Occipital lobe (tissue), 3 donors: ENCODE measurements at places on chromosomes 16 and 17.
A peak's percentile ranks its signal among the peaks of the same experiment; 100 is the strongest.

DNA sequence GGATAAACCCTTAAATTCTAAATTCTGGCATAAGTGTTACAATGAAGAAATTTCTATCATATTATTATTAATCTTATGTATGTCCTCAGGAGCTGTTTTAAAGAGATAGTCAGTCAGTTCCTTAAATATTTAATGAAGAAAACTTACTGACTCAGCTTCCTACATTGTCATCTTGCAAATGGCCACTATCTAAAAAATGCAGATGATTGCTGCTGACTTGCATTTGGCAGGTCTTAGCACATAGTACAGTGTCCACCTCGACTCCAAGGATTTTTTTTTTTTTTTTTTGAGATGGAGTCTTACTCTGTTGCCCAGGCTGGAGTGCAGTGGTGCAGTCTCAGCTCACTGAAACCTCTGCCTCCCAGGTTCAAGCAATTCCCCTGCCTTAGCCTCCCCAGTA is 55.1 kb upstream of the CORO6 start:
- DNase-seq = no peak

DNA sequence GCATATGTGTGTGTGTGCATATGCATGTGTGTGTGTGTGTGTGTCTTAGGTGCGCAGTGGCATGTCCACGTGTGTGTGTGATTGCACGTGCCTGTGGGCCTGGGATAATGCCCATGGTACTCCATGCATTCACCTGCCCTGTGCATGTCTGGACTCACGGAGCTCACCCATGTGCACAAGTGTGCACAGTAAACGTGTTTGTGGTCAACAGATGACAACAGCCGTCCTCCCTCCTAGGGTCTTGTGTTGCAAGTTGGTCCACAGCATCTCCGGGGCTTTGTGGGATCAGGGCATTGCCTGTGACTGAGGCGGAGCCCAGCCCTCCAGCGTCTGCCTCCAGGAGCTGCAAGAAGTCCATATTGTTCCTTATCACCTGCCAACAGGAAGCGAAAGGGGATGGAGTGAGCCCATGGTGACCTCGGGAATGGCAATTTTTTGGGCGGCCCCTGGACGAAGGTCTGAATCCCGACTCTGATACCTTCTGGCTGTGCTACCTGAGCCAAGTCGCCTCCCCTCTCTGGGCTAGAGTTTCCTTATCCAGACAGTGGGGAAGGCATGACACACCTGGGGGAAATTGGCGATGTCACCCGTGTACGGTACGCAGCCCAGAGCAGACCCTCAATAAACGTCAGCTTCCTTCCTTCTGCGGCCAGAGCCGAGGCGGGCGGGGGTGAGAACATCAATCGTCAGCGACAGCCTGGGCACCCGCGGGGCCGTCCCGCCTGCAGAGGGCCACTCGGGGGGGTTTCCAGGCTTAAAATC is 47.6 kb downstream of the IL21R start:
- DNase-seq = no peak

DNA sequence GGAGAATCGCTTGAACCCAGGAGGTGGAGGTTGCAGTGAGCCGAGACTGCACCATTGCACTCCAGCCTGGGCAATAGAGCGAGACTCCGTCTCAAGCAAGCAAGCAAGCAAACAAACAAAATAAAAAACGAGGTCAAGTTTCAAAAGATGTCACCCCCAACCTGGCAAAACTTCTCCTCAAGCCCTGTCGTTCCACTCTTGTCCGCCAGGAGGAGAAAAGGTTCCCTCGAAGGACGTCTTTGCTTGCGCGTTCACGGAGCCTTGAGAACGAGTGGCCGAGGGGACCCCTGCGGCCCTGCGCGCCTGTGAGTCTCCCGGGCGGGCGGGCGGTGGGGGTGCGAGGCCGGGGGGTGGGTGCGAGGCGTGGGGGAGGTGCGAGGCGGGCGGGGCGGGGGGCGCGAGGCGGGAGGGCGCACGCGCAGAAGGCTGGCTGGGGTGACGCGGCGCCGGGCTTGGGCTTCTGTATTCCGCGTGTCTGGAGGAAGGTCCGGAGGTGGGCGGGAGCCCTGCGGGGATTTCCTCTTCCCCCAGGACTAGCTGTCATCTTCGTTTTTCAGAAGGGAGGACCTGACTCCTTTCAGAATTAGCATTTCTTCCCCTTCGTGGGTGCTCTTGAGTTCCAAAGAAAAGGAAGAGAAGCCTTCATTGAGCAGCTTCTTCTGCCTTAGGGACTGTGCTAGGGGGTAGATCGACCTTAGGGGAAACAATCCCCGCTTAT is 3.7 kb downstream of the SLC52A1 start:
- peak; percentile 52 for DNase-seq

DNA sequence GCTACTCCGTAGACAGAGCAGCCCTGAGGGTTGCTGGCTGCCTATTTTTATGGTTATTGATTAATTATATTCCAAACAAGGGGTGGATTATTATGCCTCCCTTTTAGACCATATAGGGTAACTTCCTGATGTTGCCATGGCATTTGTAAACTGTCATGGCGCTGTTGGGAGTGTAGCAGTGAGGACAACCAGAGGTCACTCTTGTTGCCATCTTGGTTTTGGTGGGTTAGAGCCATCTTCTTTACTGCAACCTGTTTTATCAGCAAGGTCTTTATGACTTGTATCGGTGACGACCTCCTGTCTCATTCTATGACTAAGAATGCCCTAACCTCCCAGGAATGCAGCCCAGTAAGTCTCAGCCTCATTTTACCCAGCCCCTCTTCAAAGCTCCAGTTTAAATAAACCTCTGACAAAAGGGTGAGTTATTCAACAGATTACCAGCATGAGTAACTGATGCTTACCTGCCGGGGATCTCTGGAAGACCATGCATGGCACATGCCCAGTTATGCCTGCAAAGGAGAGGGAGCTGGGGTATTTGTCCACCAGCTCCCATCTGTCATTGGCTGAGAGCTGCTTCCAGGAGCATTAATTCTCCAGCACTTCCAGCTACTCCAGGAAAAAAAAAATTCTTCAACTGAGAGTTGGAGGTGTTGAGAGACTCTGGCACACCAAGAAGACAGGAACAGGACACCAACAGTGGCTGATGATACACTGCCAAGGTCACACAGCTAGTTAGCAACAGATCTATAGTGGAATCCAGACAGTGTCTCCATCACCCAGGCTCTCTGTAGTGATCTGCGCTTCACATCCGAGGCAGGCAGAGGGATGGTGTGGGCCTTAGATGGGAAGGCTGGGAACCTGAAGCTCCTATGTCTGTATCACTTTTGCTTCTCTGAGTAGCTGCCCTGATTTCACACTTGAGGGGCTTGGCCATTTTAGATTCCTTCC is 36.6 kb upstream of the IL21R start:
- no peak for DNase-seq

DNA sequence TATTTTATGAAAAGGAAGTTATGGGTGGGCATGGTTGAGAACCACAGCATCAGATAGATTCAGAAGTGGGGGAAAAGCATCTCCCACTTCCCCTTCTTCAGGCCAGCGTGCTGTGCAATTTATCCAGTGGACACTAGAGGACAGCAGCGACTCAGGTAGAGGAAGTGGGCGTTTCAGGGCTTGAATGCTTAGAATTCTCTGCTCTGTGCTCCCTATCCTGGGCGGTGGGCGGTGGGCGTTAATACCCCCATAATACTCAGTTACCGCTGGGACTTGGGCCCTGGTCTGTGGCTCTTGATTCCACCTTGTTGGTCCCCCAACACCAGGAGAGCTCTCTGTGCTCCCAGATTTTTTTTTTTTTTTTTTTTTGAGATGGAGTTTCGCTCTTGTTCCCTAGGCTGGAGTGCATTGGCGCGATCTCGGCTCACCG is 3.7 kb upstream of the LYZL6 start:
- DNase-seq = no peak

GRCh38 chr16:81784072-81784795 is 5.1 kb downstream of the PLCG2 start:
- no peak for DNase-seq

- no peak for DNase-seq
These were observed 102.7 kb upstream of the NOL11 start for GRCh38 chr17:67615011-67615561.

GRCh38 chr17:411421-412120 is 59.0 kb upstream of the RPH3AL start:
- no peak for DNase-seq

GRCh38 chr17:78034429-78035091 is 76.1 kb downstream of the TNRC6C start:
- DNase-seq = no peak

GRCh38 chr16:49000594-49000993 is 281.0 kb downstream of the CBLN1 start:
- no peak for DNase-seq

- DNase-seq = no peak
These were observed 346.5 kb downstream of the SEC14L1 start for GRCh38 chr17:77487211-77487629.

GRCh38 chr17:36515837-36516236 is 18.8 kb downstream of the MYO19 start:
- DNase-seq = no peak

- DNase-seq = no peak
These were observed 3.4 kb upstream of the KRT38 start for GRCh38 chr17:41444186-41444585.

DNA sequence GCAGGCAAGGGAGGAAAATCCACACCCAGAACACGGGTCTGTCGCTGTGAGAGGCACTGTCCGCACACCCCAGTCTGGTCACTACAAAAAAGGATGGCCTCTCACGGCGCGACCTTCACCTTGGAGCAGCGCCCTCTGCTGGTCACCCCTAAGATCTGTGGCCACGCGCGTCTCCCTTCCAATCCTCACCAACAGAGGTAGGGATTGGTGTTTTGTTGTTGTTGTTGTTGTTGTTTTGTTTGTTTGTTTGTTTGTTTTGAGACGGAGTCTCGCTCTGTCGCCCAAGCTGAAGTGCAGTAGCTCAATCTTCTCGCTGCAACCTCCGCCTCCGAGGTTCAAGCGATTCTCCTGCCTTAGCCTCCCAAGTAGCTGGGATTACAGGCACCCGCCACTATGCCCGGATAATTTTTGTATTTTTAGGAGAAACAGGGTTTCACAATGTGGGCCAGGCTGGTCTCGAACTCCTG is 15.0 kb upstream of the C17orf58 start:
- DNase-seq = no peak

DNA sequence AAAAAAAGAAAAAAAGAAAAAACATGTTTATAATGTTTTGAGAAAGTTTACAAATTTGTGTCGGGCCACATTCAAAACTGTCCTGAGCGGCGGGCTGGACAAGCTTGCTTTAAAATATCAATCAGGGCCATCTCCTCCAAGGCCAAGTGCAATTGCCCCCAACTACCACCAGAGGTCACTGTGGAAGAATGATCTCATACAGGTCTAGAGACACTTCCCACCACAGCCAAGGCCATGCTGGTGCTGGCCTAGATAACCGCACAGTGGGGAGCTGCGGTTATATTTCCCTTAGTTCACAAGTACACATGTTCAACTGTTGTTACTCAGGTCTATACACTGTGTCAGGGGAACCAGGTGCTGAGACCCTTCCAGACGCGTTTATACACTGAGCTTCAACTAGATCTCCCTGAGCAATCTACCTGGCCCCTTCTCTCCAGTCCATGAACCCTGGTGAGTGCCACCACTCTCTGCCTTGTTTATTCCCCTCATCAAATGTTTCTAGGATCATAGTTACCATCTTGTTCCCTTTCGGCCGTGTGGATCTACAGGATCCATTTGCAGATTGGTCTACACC is 83.8 kb upstream of the CCL2 start:
- no peak for DNase-seq

GRCh38 chr16:57993897-57994296 is 6.6 kb downstream of the ZNF319 start:
- no peak for DNase-seq

DNA sequence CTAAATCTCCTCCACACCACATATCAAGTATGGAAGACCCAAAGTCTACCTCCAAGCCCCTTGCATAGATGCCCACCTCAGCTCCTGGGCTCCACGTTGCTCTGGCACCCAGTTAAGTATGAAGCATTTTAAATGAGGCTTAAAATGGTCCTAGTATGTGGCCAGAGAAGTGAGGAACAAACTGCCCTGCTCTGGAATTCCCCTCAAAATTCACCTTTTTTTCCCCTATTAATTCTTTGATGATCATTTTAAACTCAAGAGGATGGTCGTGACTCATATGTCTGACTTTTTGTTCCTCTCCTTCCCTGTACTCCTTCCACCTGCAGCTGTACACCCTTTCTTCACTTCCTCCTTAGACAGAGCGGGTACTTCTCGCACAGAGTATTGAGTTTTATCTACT is 234.5 kb upstream of the MYOCD start:
- no peak for DNase-seq

- DNase-seq = no peak
These were observed 5.0 kb upstream of the PVALEF start for GRCh38 chr17:81160306-81160705.

- peak; percentile 64 for DNase-seq
These were observed 7.1 kb upstream of the RHBDL3 start for GRCh38 chr17:32258383-32259140.

GRCh38 chr17:60744355-60744966 is 66.8 kb downstream of the BCAS3 start:
- no peak for DNase-seq

GRCh38 chr17:41864836-41865595 is at the start of gene KLHL11:
TSS of gene KLHL11 (minus strand) at chr17:41865423. CDS start at chr17:41865370, 53 bp downstream.
- DNase-seq = peak; percentile 72

- no peak for DNase-seq
These were observed 179.1 kb upstream of the CHMP6 start for GRCh38 chr17:80812362-80813088.

DNA sequence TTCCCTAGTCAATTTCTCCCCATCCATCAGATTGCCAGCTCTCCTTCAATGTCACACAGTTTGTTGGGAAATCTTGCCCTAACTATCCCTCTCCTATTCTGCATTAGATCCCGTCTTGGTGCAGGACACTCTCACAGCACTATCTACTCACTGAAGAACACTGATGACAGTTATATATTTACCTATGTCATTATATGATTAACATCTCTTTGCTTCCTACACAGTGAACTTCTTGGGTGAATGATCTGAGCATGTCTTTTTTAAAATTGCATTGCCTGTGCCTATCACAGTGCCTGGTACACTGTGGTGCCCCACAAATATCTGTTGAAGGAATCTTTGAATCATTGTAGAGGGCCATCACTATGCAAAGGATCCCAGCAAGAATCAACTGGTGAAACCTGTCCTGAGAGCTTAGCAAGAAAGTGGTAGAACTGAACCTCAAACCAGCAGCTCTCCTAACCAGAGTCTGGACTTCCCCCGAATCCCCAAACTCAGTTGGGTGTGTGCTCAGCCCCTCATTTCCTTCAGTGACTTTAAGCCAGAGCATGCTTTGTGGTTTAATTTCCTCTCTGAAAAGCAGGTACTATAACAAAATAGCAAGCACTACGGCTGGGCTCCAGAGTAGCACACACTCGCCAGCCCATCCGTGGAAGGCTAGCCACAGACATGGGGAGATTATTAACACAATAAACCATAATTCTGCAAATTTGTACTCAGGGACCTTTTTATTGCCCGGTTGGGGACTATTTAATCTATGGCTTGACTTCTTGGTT is 680.7 kb upstream of the SALL1 start:
- DNase-seq = no peak

DNA sequence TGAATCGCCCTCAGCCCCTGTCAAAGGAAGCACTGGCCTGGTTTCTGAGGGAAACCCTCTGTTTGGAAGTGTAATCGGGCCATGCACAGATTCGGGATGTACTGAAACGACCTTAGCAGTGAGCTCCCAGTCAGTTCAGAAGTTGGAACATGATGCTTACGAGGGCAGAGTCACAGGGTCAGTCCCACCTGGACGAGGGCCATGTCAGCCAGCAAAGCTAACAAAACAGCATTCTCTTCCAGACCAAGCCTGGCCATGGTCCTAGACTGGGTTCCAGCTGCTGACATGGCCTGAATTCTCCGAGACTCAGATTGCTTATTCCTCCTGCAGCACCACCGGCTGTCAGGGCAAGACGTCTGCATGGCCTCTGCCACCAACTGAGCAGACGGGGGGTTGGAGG is 192.2 kb upstream of the WSCD1 start:
- DNase-seq = peak; percentile 81

- no peak for DNase-seq
These were observed 17.1 kb downstream of the ZNHIT3 start for GRCh38 chr17:36503456-36504155.
